ENCODE measurements at places on chromosomes 6 and 20.

GRCh38 chr6:92647630-92648029, 771.7 kb downstream of the EPHA7 start:
- DNase-seq, result no peak

GRCh38 chr6:11744753-11745152, 33.9 kb downstream of the ADTRP start:
- DNase-seq, result peak; percentile 14

DNA sequence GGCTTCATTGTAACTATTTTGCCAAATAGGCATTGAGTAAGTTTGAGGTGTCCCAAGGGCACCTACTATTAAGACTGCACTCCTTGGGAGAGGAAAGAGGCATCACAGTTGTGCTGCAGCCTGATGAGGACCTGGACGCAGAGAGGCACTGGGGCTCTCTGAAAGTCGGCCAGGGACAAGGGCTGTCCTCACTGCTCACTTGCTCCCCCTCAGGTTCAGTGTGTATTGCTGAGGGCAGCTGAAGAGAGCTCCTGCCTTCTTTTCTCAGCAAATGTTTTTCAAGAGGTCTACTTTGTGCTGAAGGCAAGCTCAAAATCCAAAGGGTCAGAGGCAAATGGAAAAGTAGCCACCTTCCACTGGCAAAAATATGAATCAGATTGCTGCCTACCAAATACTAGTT, 331.8 kb downstream of the RIMS1 start:
- no peak for DNase-seq

DNA sequence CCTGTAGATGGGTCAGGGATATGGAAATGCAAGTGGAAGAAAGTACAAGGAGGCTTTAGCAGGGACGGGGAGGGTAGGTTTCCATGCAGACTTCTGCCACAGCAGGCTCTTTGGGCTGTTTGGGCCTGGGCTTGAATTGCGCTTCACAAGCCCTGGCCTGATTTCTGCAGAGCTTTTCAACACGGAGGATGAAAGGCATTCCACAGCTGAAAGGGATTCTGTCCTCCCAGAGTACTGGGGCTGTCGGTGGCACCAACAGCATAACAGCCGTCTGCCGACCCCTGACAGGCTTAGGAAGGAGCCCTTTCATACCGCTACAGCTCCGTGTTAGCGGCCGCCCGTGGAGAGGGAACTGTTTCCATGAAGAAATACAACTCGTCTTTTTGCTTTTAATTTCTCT, 22.9 kb upstream of the TBC1D7 start:
- no peak for DNase-seq

GRCh38 chr6:63584566-63584965, 12.3 kb downstream of the LOC128125822 start:
- DNase-seq, result no peak

- DNase-seq, result no peak
Measured at GRCh38 chr20:34420146-34420545, 57.1 kb downstream of the ITCH start.

Data from fibroblast of the conjunctiva (primary cell).